ENCODE measurements at places on chromosomes 5 and 9.

DNA sequence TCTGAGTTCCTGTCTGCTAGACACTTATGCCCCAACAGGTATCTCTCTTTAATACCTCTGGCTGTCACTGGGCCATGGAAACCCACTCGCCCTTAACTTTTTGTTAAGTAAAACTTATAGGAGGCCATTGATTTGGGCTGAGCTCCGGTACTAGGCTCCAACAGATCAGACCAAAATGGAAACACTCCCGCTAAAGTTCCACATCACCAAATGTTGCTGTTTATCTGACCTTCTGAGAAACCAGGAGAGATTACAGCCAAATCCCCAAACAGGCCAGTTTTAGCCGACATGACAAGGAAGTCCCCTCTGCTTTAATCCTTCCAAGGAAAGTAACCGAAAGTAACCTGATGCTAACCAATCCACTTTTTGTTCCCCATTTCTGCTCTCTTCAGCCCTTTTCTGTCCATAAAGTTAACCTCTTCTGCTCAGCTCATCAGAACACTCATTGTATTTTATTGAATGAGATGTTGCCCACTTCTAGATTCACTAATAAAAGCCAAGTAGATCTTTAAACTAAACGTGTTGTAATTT is 115.2 kb upstream of the LHFPL2 start:
- DNase-seq = no peak

GRCh38 chr5:41286696-41287095 is 73.4 kb upstream of the C6 start:
- no peak for DNase-seq

DNA sequence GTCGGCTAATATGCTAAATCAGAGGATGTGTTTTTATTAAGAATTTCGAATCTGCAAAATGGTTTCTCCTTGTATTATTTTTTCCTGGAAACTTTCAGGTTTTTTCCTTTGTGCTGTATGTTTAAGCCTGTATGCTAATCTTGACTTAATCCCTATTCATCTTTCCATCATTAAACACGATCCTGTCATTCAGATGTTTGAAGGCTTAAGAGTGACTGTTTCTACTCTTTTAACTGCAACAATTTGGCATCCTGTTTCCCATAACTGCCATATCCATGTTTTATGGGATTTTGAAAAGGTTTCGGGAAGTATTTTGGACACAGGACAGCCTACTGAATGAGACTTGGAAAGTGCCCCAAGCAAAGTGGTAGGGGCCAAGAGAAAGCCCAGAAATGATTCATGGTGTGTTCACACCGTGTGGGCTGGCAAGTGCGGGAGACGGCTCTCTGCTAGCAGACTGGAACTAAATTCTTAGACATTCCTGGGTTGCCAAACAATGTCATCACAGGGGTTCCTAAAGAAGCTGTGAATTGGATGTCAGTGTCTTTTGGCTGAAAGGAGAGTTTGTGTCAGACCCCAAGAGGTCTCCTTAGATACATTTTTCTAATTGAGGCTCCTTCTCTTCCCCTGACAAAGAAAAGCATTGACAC is 125.4 kb upstream of the ADAMTS16 start:
- no peak for DNase-seq

DNA sequence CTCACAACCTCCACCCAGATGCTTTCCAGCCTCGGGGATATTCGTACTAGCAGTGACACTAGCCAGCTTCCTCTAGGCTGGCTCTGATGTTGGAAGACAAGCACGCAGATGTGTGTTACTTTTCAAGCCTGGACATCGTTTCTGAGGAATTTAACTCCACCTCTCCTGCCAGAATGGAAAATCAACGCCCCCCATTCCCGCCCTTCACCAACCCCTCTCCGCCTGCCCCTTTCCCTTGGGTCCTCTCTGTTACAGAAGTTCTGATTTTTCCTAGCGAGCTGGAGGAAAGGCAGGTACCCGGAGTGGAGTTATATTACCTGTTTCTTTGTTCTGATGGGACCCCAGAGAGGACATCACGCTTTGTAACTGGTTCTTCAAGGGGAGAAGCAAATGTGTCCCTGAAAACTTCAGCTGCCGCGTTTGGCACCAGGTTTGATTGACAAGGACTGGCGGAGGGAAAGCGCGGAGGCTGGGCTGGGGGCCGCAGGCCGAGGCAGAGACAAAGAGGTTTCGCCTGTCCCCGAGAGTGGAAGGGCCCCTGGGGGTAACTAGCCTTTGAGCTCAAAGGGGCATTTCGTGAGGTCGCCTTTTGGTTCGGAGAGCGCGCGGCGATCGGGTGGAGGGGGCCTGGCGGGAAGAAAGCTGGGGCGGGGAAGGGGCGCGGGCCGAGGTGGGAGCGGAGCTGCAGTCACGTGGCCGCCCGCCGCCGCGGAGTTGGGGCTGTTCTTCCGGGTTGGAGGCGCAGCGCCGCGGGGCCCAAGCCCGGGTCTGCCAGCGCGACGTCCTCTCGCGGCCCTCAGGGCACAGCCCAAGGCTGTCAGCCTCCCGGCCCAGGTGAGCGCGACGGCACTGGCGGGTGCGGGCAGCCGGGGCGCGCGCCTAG is at the start of gene NNT:
TSS of gene NNT (plus strand) at position 720 of the 883 bp plus-strand sequence. CDS start 6,016 bp downstream, outside the sequence.
- DNase-seq = peak; percentile 79

GRCh38 chr9:110655754-110656641 is 12.6 kb upstream of the MUSK start:
- DNase-seq = peak; percentile 29

GRCh38 chr9:86836797-86837196 is 110.5 kb downstream of the GAS1 start:
- DNase-seq = no peak

- peak; percentile 22 for DNase-seq
Measured at GRCh38 chr5:65062469-65063083, 293.8 kb downstream of the CWC27 start.

- no peak for DNase-seq
Measured at GRCh38 chr5:60526336-60526875, 173.6 kb downstream of the DEPDC1B start.
